ENCODE measurements at places on chromosomes 5 and 9. TPM values are rescaled to one million over a fixed set of nuclear protein-coding genes. Genes with fewer than 3 reads are reported as not detected.

DNA sequence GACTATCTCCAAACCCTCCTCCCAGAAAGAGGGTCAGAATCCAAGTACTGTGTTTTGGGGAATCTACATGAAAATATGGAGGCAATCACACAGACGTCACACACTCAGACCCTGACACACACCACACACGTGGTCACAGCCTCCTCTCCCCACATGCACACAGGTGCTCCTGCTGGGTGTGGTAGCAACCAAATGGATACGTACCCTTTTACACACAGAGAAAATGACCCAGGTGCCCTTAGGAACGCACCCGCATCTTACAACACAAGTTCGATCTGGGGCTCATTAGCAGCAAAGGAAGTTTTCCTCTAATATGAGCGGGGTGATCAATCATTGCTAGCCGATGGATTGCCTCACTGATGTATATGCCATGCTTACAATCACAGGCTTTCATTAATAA lies 480.2 kb upstream of the KLF4 start:
- no peak for DNase-seq

DNA sequence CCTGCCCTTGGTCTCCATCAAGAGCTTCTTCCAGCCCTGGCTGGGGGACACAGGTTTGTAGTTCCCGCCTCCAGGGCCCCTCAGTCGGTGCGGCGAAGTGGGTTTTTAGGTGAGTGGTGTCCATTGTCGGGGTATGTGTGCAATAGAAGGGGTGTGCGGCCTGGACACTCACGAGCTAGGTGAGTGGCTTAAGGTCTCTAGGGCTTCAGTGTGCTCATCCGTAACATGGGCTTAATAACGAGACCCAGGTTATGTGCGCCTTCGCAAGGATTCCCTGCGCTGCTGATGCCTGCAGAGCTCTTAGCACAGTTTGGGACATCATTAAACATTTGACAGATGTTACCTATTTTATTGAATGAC lies 656 bp downstream of the CEP78 start:
- DNase-seq = no peak

DNA sequence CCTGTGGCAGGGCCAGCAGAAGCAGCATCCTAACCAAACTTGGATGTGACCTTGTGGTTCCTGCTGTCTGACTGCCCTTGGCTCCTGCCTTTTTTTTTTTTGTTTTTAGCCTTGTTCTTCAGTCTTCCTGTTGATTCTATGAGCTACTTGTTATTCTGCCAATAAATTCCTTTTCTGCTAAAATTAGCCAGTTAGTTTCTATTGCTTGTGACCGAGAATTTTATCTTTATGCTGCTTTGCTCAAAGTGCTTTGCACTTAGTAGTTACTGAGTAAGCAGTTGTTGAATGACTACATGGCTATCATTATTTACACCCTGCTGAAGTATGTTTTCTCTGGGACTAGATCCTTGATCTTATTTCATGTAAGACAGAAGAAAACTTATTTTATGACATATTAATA lies 20.8 kb upstream of the ATG10 start:
- no peak for DNase-seq

- DNase-seq = no peak
Observed at GRCh38 chr5:88426441-88426840, 157.8 kb upstream of the TMEM161B start.

DNA sequence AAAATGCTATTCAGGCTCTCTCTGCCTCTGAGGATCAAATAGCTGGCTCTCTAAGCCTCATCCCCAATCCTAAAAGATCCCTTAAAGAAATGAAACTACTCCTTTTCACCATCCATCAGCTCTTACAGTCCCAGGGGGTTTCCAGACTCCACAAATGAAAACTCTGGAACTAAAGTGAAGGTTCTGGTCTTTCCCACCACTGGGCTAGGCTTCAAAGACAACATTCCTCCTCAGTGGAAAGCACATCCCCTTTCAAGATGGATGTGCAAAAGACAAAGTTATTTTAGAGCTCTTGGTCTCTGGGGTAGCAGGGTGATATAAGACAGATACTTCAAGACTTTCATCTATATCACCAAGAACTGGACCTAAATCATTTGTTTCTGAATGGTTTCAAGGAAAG lies 106.9 kb downstream of the DCP2 start:
- DNase-seq = no peak

- DNase-seq = no peak
Observed at GRCh38 chr5:134132372-134133187, 18.1 kb downstream of the TCF7 start.

- DNase-seq = no peak
Observed at GRCh38 chr5:161406880-161407279, 139.6 kb downstream of the GABRB2 start.

GRCh38 chr9:135346438-135347050 lies 133.0 kb upstream of the PPP1R26 start:
- no peak for DNase-seq

Gene PSMD5
- total RNA-seq = 38.9 TPM

Gene IL6ST
- total RNA-seq = 506 TPM

Gene AQP7
- 0.28 TPM for total RNA-seq

Data from IMR-90 (cell line).